Brain (organoid and tissue), 16 donors: ENCODE measurements at places on chromosomes 6 and 20. TPM values are rescaled to one million over a fixed set of nuclear protein-coding genes. Genes with fewer than 3 reads are reported as not detected.

TINAG gene
- polyA plus RNA-seq = not detected

GSTA2 gene
- not detected for polyA plus RNA-seq

GRCh38 chr20:50190251-50191064, at the start of gene CEBPB:
Gene CEBPB (plus strand): TSS chr20:50190830. CDS start chr20:50191034, 204 bp downstream.
- peak; percentile 78 for DNase-seq

GRCh38 chr20:18018100-18018499, 39.6 kb downstream of the OVOL2 start:
- no peak for DNase-seq

KHDC1 gene
- polyA plus RNA-seq = 16.1 TPM

GRCh38 chr6:111871207-111871606, 2.0 kb downstream of the FYN start:
- no peak for DNase-seq
